Stimulated activated CD8-positive, alpha-beta memory T cell treated with anti-CD3 and anti-CD28 coated beads, Interleukin-15, amount 100 ng/mL, for 4 hours (primary cell): ENCODE measurements at places on chromosomes 11 and 22.

DNA sequence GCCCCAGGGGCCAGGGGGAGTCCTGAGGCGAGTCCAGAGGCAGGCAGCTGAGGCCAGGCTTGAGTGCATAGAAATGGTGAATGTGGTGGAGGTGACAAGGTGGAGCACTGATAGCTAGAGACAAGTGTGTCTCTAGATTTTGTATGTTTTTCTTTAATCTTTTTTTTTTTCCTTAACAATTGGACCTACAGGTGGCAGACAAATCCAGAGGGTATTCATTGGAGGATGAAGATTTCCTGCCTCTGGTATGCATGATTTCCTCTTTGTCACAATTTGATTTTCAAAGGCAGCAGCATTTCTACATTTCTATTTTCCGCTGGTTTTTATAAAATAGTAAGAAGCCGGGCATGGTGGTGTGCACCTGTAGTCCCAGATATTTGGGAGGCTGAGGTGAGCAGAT, 47.7 kb upstream of the DKK3 start:
- DNase-seq, result no peak

- no peak for DNase-seq
Observed at GRCh38 chr22:24140357-24140756, 40.9 kb upstream of the SUSD2 start.

DNA sequence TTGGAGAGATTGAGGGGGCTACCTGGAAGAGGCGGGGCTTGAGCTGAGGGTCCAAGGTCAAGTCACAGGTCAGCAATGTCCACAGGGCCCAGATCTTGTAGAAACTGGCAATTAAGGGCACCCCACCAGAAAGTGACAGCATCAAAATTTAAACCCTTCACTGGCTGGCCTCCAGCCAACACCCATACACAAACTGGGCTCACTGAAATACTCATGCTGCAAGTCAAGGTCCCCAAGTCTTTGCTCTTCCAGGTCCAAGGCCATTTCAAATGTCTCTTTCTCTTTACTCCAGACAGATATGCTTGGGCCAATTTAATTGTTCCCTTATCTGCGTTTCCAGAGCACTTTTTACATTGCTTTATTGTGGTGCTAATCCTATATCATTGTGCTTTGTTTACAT, 36.4 kb downstream of the LMO2 start:
- no peak for DNase-seq

DNA sequence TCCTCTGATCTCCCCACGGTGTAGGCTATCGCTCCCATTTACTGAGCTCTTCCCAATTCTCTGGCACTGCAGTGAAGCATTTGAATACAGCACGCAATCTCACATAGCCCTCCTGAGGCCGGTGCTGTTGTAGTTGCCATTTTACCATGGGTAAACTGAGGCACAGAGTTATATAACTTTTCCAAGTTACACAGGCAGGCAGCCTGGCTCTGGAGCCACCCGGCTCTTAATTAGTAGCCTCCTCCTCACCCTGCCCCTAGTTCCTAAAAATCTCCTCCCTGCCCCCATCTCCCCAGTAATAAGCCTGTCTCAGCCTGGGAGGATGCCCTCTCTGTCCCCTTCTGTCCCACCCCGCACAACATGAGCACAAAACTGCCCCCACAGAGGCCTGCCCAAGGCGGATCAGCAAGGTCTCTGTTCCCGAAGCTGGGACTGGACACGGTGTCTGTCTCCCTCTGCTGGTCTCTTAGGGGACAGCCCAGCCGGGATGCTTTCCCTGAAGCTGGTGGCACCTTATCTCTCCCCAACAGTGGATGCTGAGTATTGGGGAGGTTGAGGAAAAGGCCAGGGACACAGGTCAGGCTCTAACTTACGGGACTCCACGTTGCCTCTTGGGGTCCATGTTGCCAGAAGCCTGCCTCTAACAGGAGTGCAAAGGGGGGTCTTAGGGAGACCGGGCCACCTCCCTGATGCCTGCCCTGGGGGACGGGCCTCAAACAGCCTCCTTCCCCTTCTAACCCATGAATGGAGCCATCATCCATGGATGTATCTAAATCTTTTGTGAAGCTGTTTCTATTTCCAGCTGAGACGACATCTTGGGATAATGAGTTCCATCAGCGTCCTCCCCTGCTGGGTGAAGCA, 9.1 kb upstream of the CLCF1 start:
- DNase-seq, result peak; percentile 59

- no peak for DNase-seq
Observed at GRCh38 chr11:63970902-63971301, 3.5 kb upstream of the COX8A start.

- no peak for DNase-seq
Observed at GRCh38 chr22:39308614-39309363, 10.6 kb downstream of the RPL3 start.
